ENCODE measurements at places on chromosomes 5 and 9.

- DNase-seq: no peak
Observed at GRCh38 chr5:1281038-1281882, 13.6 kb downstream of the TERT start.

DNA sequence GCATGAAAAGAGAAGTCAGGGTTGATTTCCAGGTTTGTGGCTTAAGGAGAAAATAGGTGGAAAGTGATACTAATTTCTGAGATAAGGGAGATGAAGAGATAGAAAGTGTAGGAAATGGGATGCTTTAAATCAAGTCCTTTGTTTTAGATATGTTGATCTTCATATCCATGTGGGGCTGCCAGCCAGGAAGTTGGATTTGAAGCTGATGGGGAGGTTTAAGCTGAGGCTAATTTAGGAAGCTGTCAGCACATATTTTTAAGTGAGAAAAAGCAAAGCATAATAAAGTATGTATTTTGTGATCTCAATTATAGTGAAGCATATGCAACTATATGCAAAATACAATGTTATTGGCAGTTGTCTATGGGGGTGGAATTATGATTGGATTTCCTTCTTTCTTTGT lies 428.4 kb downstream of the CSNK1G3 start:
- DNase-seq: no peak

GRCh38 chr9:35042081-35042604 lies 30.3 kb downstream of the VCP start:
- no peak for DNase-seq

- no peak for DNase-seq
Observed at GRCh38 chr5:270340-270739, 1.1 kb upstream of the PDCD6 start.

DNA sequence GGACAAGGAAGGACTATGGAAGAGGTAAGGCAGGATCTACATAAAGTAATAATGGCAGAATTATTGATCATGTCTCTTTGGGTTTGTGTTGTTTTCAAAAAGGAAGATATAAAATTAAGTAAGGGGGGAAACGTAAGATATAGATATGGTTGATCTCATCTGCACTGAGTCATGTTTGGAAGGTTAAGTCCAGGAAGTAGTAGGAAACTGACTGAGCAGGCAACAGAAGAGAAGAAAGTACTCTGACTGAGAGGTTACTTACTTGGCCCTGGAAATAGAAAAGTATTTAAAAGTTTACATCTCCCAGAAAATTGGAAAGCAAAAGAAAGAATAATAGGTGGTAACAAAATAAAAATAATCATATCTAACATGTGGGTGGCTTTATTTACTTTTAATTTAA lies 405.3 kb upstream of the RGMB start:
- no peak for DNase-seq

DNA sequence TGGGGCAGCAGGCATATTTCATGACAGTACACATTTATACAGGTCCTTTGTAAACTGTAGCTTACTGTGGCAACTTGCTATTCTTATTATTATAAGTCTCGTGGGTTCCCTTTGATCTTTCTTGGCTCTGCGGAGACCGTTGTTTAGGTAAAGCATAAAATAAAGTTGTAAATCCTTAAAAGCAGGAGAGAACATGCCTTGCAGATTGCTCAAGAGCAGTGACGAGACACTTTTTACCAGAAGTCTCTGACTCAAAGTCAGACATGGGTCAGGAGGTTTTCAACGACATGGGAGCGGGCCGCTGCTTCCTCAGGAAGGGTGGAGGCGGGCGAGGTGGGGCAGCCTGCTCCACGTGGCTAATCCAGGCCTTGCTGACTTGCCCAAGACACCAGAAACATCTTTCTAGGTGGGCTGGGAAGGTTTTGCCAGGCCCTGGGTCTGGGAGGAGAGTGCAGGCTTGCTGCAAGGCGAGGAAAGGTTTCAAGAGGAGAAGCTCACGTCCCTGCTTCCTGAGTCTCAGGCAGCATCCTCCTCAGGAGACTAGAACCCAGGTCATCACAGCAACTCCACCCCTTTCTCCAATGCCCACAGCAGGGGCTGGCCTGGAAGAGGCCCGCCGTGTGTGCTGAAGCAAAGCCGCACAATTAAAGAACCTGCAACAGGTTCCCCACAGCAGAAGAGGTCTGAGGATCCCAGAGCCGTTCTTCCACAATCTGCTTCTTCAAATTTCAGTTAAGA lies 6.5 kb downstream of the TBC1D2 start:
- DNase-seq: no peak

DNA sequence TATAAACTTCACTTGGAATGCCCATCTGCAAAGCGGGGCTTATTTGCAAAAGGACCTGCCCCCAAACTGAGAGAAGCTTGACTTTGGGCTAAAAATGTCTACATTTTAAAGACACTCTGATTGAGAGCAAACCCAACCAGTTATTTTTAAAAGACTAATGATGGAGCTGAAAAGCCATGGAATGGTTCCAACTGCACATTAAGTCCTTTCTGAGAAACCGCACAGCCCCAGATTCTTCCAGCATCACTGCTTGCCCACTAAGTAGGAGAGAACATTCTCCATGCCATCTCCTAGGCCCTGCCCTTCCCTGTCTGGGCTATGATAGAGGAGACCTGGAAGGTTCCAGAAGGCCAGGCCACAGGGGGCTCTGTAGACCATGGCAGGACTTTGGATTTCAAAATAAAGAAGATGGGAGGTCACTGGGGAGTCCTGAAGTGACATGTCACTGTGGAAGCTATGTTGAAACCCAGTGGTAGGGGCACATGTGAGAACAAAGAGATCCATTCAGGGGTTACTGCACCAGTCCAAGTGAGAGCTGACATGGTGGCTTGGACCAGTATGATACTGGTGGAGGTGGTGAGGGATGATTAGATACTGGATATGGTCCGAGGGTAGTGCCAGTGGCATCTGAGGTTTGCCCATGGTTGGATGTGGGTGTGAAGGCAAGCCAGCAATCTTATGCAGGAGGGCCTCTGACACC lies 179.2 kb downstream of the DAB2IP start:
- DNase-seq: no peak

GRCh38 chr5:103340717-103341388 lies 82.3 kb downstream of the MACIR start:
- DNase-seq: no peak

GRCh38 chr5:113043491-113043931 lies 66.9 kb downstream of the DCP2 start:
- DNase-seq: peak; percentile 8

GRCh38 chr9:130204341-130204740 lies 32.1 kb downstream of the NCS1 start:
- DNase-seq: no peak

GRCh38 chr5:37875051-37875787 lies 35.4 kb upstream of the GDNF start:
- DNase-seq: no peak

- DNase-seq: no peak
Observed at GRCh38 chr9:113645978-113646253, 182.4 kb downstream of the RGS3 start.

- no peak for DNase-seq
Observed at GRCh38 chr5:7622498-7622897, 226.6 kb downstream of the ADCY2 start.

- DNase-seq: no peak
Observed at GRCh38 chr5:1108023-1108864, 3.6 kb downstream of the SLC12A7 start.

GRCh38 chr5:117486261-117486660 lies 911.6 kb upstream of the SEMA6A start:
- no peak for DNase-seq

DNA sequence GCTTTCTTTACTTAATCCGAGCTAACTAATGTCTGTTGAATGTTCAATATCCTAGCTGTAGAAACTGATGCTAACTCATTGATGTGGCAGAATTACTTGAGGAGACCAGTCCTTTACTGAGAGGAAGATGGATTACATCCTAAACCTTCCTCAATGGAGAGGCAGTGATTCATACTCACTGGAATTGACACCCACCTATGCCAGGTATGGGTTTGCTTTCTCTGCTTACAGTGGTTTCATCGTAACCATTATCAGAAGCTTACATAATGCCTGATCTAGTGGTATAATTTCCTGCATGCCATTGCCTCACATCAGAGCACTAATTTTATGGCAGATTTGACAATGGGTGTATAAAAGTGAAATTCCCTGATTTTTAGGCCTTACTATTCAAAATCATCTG lies 384.7 kb downstream of the ANXA1 start:
- no peak for DNase-seq

GRCh38 chr9:19934301-19934871 lies 145.5 kb upstream of the SLC24A2 start:
- no peak for DNase-seq

- DNase-seq: no peak
Observed at GRCh38 chr5:143433670-143434069, 30.2 kb upstream of the NR3C1 start.

DNA sequence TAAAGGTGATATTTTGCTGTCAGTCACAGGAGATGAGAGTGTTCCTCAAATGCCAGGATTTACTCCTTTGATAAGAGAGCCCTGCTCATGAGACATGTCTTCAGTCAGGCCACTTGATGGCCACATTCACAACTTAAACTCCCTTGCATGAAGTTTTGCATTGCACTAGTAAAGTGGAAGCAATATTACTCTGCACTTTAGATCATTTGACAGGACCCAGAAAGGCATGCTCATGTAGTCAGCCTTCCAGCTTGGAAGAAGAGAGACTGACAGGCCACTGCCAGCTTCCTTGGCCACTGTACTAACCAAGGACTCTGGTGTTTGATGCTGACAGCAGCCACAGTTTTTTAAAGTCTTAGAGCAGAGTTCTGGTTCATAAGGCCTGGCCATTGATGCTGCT lies 42.6 kb downstream of the NPR3 start:
- DNase-seq: no peak

DNA sequence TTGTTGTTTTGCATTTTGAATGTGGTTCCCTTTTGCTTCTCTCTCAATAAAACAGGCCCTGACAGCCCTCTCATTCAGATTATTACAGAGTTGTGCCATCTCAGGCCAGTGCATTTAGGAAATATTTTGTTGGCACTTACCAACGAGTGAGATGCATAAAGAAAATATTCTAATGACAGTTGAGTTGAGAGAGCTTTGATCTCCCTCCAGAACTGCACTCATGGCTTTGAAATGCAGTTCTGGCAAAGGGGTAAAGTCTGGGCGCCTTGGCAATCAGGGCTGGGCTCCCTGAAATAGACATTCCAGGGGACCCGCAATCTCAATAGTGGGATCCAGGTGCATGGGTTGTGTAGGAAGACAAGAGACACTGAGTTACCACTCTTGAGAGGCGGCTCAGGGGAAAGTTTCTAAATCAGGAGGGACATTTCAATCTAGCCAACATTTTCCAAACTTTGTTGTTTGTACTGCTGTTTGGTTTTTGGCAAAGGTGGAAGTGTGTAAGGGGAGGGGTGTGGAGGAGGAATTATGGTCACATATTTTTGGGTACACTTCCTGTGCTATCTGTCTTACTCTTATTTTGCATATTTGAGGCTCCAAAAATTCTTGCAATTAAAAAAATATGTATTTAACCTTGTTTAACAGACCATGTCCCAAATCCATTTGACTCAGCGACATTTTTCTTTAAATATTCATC lies 48.8 kb downstream of the PAPPA start:
- no peak for DNase-seq

Measured in NCI-H1105 treated with DMSO at 0.1 percent for 48 hours (cell line).